ENCODE measurements at places on chromosomes 12 and 14. TPM values are rescaled to one million over a fixed set of nuclear protein-coding genes. Genes with fewer than 3 reads are reported as not detected.

DNA sequence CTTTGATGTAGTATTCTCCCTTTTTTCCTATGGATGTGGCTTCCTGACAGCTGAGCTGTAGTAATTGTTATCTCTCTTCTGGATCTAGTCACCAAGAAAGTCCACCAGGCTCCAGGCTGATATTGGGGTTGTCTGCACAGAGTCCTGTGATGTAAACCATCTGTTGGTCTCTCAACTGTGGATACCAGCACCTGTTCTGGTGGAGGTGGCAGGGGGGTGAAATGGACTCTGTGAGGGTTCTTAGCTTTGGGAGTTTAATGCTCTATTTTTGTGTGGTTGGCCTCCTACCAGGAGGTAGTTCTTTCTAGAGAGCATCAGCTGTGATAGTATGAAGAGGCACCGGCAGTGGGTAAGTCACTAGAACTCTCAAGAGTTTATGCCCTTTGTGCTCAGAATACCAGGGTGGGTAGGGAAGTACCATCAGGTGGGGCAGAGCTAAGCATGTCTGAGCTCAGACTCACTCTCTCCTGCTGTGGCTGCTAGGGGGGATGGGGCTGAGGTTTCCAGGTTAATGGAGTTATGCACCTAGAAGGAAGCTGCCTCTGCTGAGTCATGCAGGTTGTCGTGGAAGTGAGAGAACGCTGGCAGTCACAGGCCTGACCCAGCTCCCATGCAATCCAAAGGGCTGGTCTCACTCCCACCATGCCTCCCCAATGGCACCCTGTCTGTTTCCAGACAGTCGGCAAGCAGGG lies 3.0 kb upstream of the TAS2R14 start:
- no peak overlapping the region for H3K27ac ChIP-seq
- H3K27me3 ChIP-seq: no peaks in the 10 kb centered on the region
- peak; percentile 22 for DNase-seq
- H3K36me3 ChIP-seq: peaks cover 7% of the 10 kb centered on the region

- peak overlapping the region; percentile 99 for H3K27ac ChIP-seq
- peak overlapping the region; percentile 75 for H3K4me3 ChIP-seq
- no peaks in the 10 kb centered on the region for H3K27me3 ChIP-seq
- peaks cover 32% of the 10 kb centered on the region for H3K36me3 ChIP-seq
Observed at GRCh38 chr14:24674204-24674970, 40.4 kb upstream of the GZMB start.

DNA sequence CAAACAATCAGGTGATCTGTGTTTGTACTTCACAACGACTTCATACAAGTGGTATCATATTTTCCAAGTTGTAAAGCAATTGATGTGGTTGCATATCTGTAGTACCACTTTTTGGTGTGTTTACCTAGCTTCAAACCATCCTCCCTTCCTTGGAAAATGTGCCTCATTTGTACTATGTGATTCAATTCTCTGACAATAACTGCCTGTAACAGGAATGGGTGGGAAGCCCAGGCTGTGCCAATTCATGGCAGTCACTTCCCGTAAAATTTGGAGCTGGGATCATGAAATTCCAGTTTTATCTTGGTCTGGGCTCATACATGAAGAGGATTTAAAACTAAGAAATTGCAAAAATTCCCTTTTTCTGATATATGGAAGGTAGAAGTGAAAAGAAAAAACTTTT lies 250.1 kb downstream of the DIO2 start:
- no peak overlapping the region for H3K27ac ChIP-seq
- no peaks in the 10 kb centered on the region for H3K27me3 ChIP-seq
- no peaks in the 10 kb centered on the region for H3K4me1 ChIP-seq
- DNase-seq: no peak

- DNase-seq: no peak
- peak overlapping the region; percentile 96 for H3K27ac ChIP-seq
- H3K4me1 ChIP-seq: peaks cover 46% of the 10 kb centered on the region
Observed at GRCh38 chr14:104751539-104752422, 1.2 kb upstream of the SIVA1 start.

DNA sequence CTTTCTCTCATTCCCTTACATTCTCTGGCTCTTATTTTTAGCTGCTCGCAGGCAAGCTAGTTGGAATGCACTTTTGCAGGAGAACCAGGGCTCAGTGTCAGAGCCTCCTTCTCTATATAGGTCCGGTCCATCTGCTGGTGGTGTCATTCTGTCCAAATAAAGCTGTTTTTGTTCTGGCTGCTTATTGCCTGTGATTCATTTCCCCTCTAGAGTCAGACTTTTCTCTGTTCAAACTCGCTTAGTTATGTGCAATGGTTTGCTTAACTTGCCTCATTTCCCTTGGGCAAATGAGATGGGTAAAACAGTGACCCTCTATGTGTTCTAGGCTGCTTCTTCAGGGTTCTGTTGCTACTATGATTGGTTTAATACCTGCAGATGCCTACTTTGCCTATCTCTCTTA lies 2.9 kb downstream of the SMARCD1 start:
- H3K4me3 ChIP-seq: no peak overlapping the region
- peaks cover 43% of the 10 kb centered on the region for H3K36me3 ChIP-seq
- DNase-seq: no peak
- H3K4me1 ChIP-seq: peaks cover 32% of the 10 kb centered on the region
- no peaks in the 10 kb centered on the region for H3K27me3 ChIP-seq

Gene KSR2
- total RNA-seq: not detected

Gene FAM222A
- 1.9 TPM for total RNA-seq

- peak overlapping the region; percentile 58 for H3K27ac ChIP-seq
- DNase-seq: peak; percentile 43
- peaks cover 21% of the 10 kb centered on the region for H3K4me1 ChIP-seq
- H3K27me3 ChIP-seq: peaks cover 6% of the 10 kb centered on the region
Observed at GRCh38 chr14:96126339-96126782, 78.3 kb upstream of the BDKRB2 start.

Gene HCAR3
- not detected for total RNA-seq

DNA sequence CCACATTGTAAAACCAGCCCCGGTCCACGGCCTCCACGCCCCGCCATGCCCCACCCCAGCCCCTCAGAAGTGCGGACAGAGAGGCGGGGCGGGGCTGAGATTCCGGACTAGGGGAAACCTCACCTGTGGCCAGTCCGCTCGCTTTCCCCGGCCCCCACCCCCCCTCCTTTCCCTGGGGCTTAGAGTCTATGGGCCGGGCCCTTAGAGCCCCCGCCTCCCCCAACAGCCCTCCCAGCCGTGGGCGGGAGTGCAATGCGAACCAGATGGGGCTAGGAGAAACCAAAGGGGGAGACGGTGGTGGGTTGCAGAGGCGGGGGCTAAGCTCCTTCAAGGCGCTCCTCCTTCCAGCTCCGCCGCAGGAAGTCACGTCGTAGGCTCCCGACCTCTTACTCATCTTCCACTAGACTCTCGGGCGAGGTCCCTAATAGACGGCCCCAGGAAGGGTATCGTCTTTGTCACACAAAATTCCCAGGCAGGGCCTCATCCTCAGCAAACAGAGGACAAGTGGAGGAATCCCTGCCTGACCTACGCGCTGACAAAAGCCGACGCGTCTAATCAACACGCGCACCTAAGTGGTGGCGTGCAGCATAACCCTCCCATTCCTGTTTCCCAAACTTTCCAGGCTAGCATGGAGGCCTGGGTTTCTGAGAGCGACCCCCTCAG lies 1.1 kb upstream of the NAB2 start:
- H3K27me3 ChIP-seq: no peaks in the 10 kb centered on the region
- H3K36me3 ChIP-seq: peaks cover 21% of the 10 kb centered on the region
- peak; percentile 87 for DNase-seq
- H3K4me1 ChIP-seq: peaks cover 61% of the 10 kb centered on the region
- peak overlapping the region; percentile 97 for H3K27ac ChIP-seq

- H3K4me1 ChIP-seq: no peaks in the 10 kb centered on the region
- no peaks in the 10 kb centered on the region for H3K36me3 ChIP-seq
- H3K4me3 ChIP-seq: no peak overlapping the region
- no peak for DNase-seq
Observed at GRCh38 chr14:51129130-51129529, 34.2 kb upstream of the TRIM9 start.

GRCh38 chr14:22824711-22825359 lies 4.9 kb upstream of the MRPL52 start:
- peaks cover 35% of the 10 kb centered on the region for H3K4me1 ChIP-seq
- H3K36me3 ChIP-seq: peaks cover 5% of the 10 kb centered on the region
- DNase-seq: no peak
- no peak overlapping the region for H3K27ac ChIP-seq
- no peak overlapping the region for H3K4me3 ChIP-seq

DNA sequence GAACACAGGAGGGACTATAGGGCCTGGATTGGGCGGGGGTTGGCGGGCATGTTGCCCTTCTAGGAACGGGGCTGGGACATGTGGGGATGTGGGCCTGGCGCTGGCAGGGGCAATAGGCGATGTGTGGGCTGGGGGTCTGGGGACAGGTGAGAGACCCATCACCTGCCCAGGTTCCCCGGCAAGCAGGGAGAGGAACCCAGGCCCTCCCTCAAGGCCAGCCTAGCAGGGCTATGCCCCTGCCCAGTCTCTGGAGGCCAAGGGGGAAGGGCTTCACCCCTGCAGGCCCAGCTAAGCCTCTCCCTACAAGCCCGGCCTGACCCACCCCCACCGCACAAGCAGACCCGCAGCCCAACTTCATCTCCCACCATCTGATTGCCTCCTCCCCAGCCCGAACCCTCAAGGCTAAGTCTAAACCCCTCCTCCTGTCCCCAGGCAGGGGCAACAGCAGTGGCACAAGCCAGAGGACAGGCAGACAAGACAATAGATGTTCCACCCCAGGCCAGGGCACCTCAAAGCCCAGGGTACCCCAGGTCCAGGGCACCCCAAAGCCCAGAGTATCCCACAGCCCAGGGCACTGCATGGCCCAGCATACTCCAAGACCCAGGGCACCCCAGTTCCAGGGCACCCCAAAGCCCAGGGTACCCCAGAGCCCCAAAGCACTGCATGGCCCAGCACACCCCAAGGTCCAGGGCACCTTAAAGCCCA lies 6.5 kb downstream of the JAG2 start:
- DNase-seq: peak; percentile 39
- H3K36me3 ChIP-seq: no peaks in the 10 kb centered on the region
- peaks cover 8% of the 10 kb centered on the region for H3K27me3 ChIP-seq
- H3K27ac ChIP-seq: no peak overlapping the region
- no peaks in the 10 kb centered on the region for H3K4me1 ChIP-seq

DNA sequence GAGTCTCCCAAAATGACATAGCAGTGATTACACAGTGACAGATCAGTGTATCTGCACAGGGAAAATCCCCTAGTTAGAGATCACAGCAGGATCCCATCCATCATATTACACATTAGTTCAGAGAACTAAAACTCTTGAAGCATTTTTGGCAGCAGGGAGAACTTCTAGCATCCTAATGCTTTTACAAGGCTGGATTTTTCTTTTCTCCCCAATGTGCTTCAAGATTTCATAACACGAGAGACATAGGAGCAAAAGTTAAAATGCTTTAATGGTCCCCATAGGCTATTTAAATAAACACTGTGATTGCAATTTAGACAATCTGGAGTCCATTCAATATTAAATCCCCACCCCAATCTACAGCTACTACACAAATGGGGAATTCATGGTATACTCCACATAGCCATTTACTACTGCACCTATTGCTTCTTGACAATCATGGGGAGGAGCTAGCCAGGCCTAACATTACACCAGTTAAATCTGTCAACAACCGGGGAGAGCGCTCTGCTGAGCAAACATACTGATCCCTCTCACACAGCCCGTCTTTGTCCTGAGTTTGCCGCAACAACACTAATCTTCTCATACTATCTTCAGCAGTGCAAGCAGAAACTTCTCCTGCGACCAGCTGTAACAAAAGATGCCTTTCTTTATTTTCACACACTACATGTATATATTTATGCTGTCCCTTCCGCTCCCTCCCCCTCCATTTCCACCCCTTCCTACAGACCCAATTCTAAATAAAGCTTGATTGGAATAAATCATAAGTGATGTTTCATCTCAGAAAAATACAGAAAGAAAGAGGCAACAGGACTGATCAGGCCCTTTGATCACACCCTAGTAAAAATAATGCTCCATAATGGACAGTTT lies 120.3 kb upstream of the SOX5 start:
- H3K36me3 ChIP-seq: no peaks in the 10 kb centered on the region
- DNase-seq: no peak
- H3K27me3 ChIP-seq: no peaks in the 10 kb centered on the region

Gene KLRC3
- total RNA-seq: 1.3 TPM

DNA sequence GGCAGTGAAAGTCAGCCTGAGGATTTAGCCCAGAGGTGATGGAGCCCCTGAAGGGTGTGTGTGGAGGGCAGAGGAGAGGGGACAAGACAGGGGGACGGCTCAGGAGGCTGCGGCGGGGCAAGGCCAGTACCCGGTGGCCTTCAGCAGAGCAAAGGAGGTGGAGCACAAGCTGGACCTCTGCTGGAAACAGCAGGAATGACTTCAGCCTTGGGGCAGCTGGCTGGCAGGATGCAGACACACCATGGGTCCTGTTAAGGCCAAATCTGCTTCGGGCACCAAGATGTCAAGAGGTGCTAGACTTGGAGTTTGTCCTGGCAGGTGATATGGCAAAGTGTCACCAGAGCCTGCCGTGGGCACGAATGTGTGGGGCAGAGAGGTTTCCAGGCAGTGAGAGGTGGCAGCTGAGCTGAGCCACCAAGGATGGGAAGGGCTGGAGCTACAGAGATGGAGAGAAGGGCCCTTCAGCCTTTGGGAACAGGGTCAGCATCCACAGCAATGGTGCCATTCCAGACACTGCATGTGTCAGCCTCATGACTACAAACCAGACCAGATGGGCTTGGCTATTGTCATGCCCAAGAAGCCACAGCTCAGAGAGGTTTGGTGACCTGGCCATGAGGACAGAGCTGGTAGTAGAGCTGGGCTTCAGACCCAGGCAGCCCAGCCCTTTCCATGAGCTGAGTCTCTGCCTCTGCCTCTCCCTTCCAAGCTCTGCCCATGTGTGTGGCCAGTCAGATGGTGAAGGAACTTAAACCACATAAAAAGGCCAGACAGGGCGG lies 91.9 kb downstream of the LGMN start:
- H3K27ac ChIP-seq: peak overlapping the region; percentile 56
- H3K4me3 ChIP-seq: peak overlapping the region; percentile 49
- no peaks in the 10 kb centered on the region for H3K27me3 ChIP-seq

- no peaks in the 10 kb centered on the region for H3K36me3 ChIP-seq
- no peak overlapping the region for H3K4me3 ChIP-seq
- H3K4me1 ChIP-seq: peaks cover 39% of the 10 kb centered on the region
Observed at GRCh38 chr14:67668559-67668958, 5.9 kb downstream of the VTI1B start.

DNA sequence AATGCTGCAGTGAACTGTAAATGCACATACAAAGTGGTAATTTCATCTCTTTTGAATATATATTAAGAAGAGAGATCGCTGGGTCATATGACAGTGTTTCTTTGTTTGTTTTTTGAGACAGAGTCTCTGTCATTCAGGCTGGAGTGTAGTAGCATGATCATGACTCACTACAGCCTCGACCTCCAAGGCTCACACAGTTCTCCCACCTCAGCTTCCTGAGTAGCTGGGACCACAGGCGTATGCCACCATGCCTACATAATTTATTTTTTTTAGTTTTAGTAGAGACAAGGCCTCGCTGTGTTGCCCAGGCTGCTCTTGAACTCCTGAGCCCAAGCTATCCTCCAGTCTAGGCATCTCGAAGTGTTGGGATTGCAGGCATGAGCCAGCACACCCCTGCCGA lies 62.4 kb upstream of the ACSS3 start:
- no peak overlapping the region for H3K27ac ChIP-seq
- H3K4me1 ChIP-seq: no peaks in the 10 kb centered on the region
- no peak overlapping the region for H3K4me3 ChIP-seq
- no peaks in the 10 kb centered on the region for H3K36me3 ChIP-seq
- no peaks in the 10 kb centered on the region for H3K27me3 ChIP-seq

- H3K27me3 ChIP-seq: peaks cover 3% of the 10 kb centered on the region
- H3K4me3 ChIP-seq: no peak overlapping the region
- H3K4me1 ChIP-seq: no peaks in the 10 kb centered on the region
- no peak for DNase-seq
- H3K36me3 ChIP-seq: no peaks in the 10 kb centered on the region
- no peak overlapping the region for H3K27ac ChIP-seq
Observed at GRCh38 chr14:95240859-95241813, 78.6 kb downstream of the CLMN start.

All from activated CD8-positive, alpha-beta T cell treated with anti-CD3 and anti-CD28 coated beads, Interleukin-2, amount 10 ng/mL, durations not matched to agents 7 days and 5 days (primary cell).